ENCODE measurements at places on chromosomes 2 and 18.
A peak's percentile ranks its signal among the peaks of the same experiment; 100 is the strongest.

DNA sequence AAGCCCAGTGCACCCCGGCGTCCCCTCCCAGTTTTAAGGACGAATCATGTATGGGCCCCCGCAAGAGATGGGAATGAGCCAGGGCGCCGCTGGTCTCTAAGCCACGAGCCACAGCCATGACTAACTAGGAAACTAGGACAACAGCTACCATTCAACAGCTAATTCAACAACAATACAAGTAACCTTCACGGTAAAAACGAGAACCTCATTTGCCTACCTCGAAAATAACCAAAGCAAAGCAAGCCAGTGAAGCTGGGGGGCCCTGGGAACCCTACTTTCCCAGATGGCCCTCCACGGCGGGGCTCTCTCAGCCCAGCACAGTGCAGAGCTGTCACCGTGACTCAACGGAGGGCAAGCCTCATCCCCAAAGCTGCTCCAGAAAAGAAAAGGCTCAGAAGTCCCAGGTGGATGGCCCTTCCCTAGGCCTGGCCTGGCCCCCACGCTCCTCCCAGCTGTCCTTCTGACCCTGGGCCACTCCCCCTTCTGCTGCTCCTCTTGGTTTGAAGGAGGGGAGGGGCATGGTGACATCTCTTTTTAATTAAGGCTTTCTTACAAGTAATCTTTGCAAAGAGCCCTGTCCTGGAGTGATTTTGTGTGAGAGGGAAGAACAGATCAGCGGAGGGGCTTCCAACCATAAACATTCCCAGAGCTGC is 126.3 kb downstream of the HDAC4 start:
- DNase-seq = no peak

DNA sequence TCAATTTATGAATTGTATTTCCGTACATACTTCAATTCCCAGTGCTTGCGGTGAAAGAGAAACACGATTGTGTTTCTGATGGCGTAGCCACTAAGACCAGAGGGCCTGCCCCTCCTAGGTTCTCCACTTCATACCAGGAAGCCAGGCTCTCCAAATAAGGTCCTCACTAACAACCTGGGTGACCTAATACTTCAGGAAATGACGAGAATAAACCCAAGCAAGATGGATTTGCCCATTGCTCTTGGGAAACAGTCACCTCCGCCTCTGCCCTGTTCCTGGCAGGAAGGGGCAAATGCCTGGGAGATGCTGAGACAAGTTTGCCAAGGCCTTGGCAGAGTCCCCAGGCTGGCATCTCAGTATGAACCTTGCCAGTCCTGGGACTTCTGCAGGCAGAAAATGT is 41.8 kb downstream of the TTC32 start:
- DNase-seq = no peak

DNA sequence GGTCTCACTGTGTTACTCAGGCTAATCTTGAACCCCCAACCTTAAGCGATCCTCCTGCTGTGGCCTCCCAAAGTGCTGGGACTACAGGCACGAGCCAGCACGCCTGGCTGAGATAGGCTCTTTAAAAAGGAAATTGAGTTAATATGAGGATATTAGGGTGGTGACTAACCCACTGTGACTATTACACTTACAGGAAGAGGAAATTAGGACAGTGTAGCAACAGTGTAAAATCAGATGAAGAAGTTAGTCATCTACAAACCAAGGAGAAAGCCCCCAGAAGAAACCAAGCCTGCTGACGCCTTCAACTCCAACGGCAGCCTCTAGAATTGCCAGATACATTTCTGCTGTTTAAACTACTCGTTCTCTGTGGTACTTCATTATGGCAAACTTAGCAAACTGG is 711.9 kb downstream of the SUCLG1 start:
- no peak for DNase-seq

- no peak for DNase-seq
Observed at GRCh38 chr2:240219208-240219890, 78.9 kb upstream of the OTOS start.

DNA sequence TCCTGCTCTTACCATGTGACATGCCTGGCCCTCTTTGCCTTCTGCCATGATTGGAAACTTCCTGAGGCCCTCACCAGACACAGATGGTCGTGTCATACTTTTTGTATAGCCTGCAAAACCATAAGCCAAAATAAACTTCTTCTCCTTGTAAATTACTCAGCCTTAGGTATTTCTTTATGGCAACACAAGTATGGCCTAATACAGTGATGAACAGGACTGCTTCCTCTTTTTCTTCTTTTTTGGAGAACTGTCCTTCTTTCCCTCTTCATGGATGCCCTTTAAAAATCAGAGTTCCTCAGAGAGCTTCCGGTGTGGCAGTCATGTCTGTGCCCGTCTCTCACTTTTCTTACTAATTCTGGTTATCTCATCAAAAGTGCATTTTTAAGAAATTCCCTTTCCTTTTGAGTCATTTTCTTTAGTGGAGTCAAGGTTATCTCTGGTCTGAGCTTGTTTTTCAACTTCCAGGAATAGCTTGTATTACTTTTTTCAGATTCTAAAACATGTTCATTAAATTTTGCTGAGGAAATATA is 9.2 kb upstream of the IL1A start:
- no peak for DNase-seq

DNA sequence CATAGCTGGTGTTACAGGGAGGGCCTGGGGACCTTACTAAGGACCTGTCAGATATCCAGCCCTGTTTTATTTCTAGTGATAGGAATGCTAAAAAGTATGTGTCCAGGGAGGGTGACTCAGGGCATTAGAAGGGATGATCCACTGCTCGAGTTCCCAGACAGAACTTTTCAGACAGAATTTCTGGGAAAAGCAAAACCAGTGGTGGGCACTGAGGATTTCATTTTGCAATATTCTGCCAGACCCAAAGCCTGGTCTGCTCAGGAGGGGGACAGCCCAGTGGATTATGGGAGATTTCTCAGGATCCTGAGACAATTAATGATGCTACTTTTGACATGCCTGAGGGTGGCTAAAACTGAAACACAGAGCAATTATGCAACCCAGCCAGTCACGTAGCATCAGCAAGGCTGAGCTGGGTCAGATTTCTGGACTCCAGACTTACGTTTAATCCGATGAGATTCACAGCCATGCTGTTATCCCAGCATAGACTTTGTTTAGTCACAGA is 4.7 kb upstream of the KCNE4 start:
- no peak for DNase-seq

DNA sequence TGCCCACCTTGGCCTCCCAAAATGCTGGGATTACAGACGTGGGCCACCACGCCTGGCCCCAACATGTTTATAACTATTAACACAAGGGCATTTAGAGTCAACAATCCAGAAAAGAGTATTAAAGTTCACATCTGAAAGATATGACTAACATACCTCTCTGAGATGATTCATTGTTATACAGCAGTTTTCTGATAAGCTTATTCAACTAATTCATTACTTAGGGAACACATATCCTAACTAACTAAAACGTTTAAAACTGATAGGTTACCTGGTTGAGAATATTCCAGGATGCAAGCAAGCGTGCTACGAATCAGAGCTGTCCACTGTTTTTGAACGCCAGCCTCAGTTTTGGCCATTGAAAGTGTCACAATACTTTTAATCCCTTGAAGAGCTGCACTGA is 34.0 kb upstream of the STRN start:
- DNase-seq = no peak

DNA sequence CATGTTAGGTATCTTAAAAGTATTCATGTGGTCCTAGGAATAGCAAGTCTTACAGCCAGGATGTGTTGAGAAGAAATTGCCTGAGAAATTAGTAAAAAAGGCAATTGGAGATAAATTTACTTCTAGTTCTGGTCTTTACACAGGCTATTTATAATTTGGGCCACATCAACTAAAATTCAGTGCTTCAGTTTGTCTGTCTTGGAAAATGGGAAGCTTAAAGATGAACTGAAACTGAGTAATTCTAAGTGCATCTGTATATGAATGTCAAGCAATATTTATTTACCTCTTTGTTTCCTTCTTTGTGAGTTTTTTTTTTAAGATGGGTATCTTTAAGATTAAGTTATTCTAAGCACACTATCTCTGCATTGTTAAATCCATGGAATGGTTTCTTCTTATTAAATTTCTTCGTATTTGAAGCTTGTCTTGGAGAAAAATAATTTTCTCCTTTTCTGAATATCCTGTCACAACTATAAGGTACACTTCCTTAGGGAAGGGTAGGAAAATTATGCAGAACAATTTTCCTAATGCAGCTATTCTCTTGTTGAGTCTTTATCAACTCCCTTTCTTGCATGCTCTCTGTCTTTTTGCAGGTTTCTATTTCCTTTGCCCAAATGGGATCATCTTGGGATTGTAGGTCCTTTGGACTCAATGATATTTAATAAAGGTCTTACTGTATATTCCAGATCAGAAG is 39.7 kb upstream of the MMADHC start:
- peak; percentile 1 for DNase-seq

- DNase-seq = no peak
Observed at GRCh38 chr2:186442885-186443284, 43.2 kb upstream of the ZC3H15 start.

DNA sequence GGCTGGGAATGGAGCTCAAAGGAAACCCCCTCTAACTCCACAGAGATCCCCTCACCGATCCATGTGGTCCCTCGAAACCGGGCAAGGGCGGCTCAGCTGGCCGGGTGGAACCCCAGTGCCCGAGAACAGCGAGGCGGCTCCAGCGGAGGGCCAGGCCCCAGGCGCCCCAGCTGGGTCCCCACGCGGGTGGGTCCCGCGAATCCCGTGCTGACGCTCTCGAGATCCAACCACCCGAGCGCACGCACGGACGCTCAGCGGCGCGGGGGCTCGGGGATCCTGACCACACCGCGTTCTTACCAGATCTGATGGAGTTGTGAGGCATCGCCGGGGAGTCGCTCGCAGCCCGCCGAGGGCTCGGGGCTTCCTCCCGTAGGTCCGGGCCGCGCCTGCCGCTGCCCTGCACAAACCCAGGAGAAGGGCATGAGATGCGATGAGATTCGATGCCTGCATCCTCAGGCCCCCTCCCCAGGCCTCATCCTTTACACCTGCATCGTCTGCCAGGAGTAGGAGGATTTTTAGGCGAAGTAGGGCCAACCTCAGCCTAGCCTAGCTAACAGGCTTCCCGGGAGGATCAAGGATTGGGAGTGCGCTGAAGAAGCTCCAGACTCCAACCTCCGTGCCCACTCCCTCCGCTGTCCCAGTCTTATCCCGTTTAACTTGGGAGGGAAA is 514 bp downstream of the PAX8 start:
- DNase-seq = no peak
